ENCODE measurements at places on chromosomes 12 and 14.
A peak's percentile ranks its signal among the peaks of the same experiment; 100 is the strongest.

DNA sequence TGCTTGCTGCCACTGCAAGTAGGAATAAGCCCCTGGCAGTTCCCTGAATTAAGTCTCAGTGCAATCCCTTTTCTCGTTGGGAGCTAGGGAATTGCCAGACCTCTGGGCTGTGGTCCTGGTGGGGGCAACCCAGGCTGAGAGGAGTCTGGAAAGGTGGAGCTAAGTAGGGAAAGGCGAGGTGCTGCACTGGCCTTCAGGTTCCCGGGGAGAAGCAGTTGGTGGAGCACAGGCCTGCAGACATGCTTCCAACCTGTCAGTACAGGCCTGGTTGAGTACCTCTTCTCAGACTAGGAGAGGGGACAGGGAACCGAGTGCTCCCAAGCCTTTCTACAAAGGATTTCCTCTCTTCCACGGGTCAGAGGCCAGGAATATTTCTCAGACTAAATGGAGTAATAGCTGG, 1.5 kb downstream of the NRIP2 start:
- no peak for DNase-seq

DNA sequence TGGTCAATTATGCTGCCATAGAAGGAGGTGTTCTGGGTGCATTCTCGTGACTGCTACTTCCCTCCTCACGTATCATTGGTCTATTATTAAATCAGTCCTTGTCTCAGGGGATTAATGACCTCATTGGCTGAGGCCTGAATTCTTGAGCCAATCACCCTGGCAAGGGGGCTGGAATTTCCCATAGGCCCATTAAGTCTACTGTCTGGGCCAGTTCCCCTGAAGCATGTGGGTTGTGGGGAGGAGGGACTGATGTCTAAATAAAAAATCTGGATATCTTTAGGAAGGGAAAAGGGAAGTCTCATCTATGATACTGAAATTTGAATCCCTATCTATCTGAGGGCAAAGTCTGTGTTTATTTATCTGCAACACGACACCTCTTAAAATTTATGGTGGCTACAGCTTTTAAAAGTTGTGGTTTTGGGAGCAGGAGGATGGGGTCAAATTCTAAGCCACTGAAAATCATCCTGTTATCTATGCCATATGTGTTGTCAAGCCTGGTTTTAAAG, 71.9 kb downstream of the DYRK2 start:
- peak; percentile 59 for DNase-seq

DNA sequence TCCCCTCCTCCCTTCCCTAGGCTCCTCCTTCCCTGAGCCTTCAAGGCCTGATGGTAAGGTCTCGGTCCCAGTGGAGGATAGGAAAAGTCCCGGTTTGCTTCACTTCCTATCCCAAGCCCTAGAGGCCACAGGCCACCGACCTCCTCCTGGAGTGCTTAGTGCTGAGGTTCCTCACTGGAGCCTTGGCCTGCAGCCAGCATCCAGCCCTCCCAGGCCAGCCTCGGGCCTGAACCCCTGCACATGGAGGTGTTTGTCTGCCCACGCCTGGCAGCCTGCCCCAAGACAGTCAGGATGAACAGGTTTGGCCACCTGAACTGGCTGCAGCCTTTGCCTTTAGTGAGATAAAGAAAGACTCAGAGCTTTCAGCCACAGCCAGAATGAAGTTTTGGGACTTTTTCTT, 15.8 kb upstream of the KRT7 start:
- DNase-seq: no peak

- DNase-seq: no peak
These were observed 319.9 kb downstream of the CACNA1C start for GRCh38 chr12:2372735-2373134.

GRCh38 chr12:50232771-50233209, 50.5 kb downstream of the LIMA1 start:
- no peak for DNase-seq

- no peak for DNase-seq
These were observed 115.9 kb downstream of the DERA start for GRCh38 chr12:16027002-16027401.

- no peak for DNase-seq
These were observed 57.3 kb downstream of the ACACB start for GRCh38 chr12:109173443-109174240.

DNA sequence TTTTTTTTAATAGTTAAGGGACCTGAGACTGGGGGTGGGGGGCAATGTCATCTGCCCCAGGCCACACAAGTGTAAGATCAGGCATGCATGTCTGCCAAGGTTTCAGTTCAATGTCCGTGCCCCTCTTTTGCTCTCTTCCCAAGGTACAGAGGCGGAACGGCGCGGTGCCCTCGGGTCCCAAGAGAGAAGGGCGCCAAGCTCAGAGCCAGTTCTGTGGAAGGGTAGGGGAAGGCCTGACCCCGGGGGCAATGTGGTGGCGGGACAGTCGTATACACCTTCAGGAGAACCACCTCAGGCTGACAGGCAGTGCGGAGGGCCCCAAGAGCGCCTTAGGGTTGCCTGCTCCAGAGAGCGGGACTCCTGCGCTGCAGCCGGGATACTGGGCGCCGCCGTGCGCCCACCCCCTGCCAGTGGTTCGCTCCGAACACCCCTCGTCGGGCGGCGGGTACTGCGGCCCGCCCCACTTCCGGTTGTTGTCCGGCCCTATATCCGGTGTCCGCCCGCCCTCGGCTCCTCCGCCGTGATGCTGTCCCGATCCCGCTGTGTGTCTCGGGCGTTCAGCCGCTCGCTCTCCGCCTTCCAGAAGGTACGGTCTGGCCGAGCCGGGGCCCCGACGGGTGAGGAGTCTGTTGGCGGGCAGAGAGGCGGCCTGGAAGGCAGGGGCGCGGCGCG, at the start of gene DLST:
Gene DLST (plus strand): TSS at position 486 of the 672 bp plus-strand sequence. CDS start 38 bp downstream, at position 524.
- peak; percentile 52 for DNase-seq

DNA sequence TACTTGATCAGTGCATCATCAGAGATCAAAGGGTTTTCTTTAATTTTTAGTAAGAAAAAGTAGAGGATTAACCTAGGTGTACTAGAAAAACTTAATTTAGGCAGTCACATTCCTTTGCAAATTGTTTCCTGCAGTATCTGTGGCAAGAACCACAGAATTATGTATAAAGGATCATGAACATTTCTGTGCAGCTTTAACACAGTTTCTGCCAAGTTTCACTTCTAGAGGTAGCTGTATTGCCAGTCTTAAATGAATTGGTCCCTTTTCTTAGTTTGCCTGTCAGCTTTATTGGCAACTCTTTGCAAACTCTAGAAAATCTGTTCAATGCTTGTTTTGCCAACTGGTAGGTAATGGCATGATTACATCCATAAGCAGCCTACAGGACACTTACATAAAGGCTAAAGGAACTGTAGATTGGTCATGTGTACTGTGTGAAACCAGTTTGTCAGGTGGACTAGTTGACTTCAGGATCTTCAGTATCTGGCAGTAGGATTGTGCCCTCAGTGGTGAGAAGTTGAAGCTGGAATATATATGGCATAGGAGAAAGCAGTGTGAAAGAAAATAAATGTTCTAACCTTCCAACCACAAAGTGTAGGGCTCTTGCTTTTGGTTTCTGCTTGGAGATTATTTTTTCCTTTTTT, 75.9 kb downstream of the TTLL5 start:
- no peak for DNase-seq

DNA sequence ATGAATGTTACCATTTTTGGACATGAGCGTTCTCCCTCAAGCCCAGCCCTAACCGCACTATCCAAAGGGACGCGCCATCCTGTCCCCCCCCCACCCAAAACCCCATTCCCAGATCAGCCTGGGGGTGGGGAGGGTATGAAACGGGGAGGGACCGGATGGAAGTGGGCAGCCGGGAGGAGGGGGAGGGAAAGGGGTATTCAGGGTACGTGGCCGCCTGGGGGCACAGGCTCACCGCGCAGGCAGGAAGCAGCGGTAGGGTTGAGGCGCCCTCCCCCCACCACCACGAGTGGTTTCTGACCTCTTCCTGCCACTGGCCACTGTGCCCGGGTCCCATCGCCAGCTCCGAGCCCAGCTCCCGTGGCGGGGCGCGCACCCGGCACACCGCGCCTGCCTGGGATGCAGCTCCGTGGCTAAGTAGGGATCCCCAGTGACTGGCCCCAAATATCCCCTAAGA, 1.4 kb downstream of the ACTN1 start:
- DNase-seq: peak; percentile 84

DNA sequence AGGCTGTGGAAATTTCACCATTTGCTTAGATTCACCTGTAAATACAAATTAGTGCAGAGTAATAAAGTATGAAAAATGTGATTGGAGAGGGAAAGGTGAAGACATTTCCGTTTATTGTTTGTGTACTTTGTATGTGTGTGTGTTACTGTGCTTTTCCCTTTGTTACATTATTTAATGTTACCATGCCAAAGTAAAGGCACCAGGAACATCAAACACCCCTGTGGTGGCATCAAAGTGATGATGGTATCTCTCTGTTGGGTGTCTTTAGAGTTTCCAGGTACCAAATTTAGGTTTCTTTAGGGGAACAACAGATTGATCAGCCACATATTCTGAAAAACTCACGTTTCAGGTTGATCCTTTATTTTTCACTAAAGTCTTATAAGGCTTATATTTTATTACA, 189.0 kb upstream of the FBXO33 start:
- no peak for DNase-seq

DNA sequence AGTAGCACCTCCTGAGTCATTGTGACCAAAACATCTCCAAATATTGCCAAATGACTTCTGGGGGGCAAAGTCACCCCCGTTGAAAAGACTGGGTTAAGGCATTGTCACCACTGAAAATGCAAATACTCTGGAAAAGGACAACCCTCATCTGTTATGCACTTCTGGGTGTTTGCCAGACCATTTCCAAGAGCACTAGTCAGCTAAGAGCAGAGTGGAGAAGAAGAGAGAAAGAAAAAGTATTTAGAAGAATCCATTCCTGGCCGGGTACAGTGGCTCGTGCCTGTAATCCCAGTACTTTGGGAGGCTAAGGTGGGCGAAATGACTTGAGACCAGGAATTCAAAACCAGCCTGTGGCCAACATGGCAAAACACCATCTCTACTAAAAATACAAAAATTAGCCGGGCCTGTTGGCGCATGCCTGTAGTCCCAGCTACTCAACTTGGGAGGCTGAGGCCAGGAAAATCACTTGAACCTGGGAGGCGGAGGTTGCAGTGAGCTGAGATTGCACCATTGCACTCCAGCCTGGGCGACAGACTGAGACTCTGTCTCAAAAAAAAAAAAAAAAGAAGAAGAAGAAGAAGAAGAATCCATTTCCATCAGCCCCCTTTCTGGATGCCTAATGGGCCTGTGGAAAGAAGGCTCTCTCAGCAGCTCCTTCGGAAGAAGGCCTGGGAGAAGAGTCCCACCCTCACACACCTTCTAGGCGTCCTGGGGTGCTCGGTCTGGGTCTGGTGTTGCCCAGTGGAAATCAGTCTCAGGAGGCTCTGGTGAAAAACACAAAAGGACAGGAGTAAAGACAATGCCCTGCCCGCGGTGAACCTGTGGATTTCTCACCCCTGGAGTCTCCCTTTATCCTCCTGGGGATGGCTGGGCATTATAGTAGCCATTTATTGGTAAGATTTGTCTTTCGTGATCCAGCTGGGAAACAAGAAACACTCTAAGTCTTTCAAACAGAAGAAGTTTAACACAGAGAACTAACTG, 3.5 kb upstream of the LTBR start:
- DNase-seq: no peak

DNA sequence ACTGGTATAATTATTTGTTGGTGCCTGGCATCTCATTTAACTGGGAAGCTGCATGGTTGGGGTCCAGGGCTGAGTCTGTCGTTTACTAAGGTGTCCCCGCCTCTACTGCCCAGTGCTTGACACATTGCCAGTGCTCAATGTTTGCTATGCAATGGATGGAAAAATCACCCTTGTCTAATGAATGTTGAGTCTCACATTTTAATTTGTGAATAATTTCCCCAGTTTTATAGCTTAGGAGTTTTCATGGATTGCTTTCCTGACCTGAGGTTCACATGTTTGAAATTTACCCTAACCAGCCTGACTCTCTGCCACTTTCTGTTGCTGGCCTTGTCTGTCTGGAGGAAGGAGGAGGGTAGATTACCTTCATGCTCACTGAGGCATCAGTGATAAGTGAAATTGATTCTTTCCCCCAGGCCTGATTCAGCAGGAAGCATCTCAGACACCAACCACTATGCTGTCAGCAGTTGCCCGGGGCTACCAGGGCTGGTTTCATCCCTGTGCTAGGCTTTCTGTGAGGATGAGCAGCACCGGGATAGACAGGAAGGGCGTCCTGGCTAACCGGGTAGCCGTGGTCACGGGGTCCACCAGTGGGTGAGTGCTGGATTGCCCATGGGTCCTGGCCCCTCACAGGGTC, 2.4 kb downstream of the DHRS2 start:
- DNase-seq: no peak

GRCh38 chr12:59698600-59698999, 102.8 kb downstream of the SLC16A7 start:
- peak; percentile 64 for DNase-seq

- DNase-seq: peak; percentile 20
These were observed 271.4 kb downstream of the RPS29 start for GRCh38 chr14:49314737-49315136.

GRCh38 chr12:123839826-123840225, 77.7 kb downstream of the DNAH10 start:
- no peak for DNase-seq

GRCh38 chr12:128467882-128468281, 200.9 kb downstream of the TMEM132C start:
- DNase-seq: no peak

DNA sequence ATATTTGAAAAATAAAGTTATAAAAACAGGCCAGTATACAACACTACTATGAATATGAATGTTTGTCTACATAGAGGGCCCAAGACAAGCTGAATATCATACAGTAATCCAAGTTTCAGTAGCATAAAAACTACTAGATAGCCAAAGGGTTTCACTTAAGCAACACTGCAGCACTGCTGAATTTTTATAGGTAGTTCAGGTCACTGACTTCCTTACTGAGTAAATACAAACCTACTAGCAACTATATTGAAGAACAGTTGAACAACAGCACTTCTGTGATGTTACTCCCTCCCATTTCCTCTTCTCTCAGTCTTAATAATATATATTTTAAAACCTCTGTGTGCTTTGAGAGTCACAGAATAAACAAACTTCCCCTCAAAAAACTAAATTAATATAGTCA, 42.7 kb downstream of the GTF2A1 start:
- DNase-seq: no peak

DNA sequence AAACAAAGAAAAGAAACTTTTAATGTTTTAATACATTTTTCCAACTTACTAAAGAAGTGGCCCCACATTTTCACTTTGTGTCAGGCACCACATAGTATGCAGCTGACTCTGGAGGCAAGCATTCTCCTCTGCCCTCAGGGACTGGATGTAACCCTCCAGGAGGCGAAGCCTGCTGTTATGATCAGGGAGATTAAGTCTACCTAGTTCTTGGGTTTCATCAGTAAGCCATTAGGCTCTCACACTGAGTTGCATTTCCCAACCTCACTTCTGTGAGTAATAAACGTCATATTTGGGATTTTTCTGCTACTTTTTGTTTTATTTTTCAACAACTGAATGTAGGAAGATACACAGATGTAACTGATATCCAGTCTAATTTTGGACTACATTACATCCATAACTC, 101.2 kb upstream of the LRFN5 start:
- DNase-seq: no peak

DNA sequence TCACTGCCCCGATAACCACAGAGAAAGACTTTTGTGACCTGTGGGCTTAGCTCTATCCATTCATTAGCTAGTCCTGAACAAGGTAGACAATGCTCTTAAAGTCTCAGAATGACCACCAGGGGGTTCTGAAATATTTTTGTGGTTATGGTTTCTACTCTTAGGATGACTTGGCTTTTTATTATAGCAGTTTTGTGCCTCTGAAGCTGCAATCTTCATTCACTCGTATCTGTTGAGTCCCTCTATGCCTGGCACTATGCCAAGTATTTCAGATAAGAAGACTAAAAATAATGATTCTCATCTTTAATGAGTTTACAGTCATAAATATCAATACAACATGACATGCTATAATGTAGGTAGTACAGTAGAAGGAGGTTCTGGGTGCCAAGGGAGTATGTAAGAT, 130.8 kb upstream of the TRHDE start:
- no peak for DNase-seq

GRCh38 chr12:44381341-44381740, 494.8 kb downstream of the NELL2 start:
- no peak for DNase-seq
